ENCODE measurements at places on chromosomes 2 and 18.

DNA sequence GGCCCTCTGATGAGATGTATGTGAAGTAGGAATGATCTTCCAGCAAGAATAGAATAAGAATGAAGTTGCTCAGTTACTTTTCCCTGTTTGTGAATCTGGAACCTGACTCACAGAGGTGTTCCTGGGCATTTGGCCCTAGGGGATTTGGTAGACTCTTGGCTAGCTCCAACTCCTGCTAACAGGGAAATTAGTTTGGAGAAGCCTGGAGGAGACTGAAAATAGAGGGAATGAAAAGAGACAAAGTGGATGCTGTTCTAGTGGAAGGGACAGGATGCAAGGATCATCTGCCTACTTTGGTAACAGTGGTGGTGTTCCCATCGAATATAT is 19.6 kb downstream of the TMEM17 start:
- DNase-seq: no peak

DNA sequence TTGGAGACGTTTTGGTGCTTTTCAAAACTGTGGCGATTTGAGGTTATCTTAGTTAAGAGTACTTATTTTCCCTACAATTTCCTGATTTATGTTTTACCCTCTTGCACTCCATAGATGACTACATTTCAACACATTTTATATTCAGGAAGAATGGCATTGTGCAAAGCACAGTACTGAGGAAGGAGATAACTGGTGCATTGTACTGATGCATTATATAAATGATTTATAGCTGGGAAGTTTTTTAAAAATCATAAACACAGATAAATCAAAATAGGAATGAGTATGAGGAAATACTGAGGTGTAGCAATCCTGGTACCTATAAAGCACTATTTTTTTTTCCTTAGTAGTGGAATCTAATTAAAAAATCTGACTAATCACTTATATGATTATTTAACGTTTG is 5.6 kb downstream of the REL start:
- no peak for DNase-seq

DNA sequence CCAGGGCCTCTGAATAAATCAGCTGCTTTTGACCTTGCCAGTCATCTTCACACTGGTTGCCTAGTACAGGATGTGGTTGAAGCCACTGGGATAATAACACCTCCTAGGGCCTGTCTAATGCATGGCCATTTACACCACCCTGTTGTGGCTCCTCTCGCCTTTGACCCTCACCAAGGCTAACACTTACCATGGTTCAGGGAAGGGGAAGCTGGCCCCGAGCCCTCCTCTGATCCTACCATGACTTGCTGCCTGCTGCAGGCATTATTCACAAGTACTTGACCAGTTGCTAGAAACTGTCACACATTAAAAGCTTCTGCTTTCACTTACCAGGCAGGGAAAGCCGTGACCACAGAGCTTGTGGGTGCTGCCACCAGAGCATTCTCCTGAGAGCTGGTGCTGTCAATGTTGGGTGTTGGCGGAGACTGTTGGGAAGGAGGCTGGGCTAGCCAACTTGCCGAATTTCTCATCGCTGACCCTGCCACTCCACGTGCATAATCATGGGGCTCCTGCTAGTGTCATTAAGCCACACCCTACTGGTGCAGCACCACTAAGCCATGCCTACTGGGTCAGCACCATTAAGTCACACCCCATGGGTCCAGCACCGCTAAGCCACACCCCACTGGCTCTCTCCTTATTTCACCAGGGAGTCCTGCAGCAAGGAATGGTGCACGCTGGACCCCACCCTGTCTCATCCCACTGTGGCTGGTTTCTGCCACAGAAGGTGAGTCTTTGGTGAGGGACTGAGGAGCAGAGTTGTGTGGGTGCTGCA is 47.0 kb upstream of the TTC39C start:
- DNase-seq: no peak

DNA sequence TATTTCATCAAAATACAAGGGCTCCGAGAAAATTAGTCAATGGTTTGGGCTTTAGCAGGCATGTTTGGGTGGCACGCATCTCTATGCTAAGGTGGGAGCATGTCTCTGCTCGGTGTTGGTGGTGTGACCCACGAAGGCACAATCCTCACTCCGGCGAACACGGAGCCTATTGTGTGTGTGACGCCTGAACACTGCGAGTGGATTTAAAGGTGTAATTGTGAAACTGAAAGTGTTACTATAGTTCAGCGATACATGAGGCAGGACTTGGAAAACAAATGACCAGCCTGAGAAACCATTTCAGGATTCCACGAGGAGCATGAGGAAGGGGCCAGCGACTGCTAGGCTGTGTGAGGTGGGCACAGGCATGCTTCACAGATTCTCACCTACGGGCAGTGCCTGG is 41.7 kb upstream of the LDLRAD4 start:
- no peak for DNase-seq

GRCh38 chr2:29724282-29724681 is 197.1 kb downstream of the ALK start:
- DNase-seq: no peak

GRCh38 chr2:101717071-101717845 is 19.8 kb downstream of the MAP4K4 start:
- no peak for DNase-seq

DNA sequence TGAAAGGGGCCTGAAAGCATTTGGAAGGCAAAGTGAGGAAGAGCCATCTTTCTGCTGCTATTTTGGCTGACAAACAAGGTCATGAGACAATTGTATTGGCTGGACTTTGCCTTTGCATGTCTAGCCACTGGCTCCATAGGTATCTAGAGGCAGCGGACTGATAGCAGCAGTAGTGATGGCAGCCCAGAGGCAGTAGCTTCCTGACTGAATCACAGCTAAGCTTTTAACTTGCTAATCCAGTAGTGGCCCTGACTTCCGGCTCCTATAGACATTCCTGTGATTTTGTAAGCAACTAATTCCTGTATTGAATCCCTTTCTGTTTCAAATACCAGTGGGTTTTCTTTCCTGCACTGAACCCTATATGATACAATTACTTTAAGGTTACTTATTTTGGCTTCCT is 69.8 kb upstream of the PDE1A start:
- no peak for DNase-seq

DNA sequence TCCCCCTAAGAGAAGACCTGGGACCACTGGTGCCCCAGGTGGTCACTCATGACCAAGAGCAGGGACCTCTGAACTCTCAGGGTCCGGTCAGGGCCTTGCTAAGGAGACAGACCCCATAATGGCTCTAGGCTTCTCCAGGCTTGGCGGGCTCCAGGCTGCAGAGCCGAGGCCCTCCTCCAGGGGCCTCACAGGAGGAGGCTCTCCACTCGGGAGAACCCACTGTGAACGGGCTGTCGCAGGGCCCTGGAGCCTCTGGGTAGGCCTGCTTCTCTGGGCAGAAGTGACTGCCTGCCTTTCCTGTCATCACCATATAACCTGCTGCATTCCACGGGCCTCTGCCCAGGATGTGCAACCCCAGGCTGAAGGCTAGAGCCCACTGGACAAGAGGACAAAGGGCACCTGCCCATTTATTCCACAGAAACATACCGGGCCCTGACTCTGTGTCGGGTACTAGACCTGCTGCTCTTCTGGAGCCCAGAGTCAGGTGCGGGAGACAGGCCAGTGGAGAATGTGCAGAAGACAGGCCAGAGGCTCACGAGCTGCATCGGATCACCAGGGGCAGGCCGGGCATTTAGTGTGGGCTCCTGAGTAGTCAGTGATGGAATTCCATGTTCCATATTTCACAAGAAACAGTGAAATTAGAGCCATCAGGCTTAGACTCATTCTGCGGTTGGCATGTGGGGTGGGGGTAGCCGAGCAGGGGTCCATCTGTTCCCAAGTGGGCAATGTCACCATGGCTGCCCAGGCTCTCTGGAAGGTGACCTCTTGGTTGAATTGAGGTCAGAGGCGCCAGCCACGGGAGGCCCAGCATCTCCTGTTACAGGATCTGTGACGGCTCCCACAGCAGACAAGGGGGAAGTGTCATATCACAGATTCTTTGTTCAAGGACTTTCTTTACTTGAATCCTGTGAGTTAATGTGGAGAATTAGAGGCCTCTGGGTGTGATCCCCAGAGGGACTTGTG is 220.8 kb downstream of the SH3RF3 start:
- peak; percentile 42 for DNase-seq

GRCh38 chr2:203739351-203739750 is 32.9 kb downstream of the CD28 start:
- DNase-seq: no peak

DNA sequence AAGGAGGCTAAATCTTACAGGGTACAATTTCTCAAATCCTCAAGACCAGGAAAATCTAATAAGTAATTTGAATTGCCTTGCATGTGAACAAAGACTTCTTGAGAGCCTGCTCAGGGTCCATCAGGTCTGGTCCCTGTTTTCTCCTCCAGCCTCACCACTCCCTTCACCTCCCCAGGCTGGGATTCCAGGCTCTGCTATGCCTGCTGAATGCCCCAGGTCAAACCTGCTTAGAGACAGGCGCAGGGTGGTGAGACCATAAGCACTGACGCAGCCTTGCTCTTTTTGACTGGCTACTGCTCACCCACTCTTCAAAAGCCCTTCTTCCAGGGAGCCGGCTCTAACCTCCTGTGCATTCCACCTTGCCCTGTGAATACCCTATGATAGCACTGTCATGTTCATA is 356.4 kb upstream of the ACVR2A start:
- DNase-seq: no peak

DNA sequence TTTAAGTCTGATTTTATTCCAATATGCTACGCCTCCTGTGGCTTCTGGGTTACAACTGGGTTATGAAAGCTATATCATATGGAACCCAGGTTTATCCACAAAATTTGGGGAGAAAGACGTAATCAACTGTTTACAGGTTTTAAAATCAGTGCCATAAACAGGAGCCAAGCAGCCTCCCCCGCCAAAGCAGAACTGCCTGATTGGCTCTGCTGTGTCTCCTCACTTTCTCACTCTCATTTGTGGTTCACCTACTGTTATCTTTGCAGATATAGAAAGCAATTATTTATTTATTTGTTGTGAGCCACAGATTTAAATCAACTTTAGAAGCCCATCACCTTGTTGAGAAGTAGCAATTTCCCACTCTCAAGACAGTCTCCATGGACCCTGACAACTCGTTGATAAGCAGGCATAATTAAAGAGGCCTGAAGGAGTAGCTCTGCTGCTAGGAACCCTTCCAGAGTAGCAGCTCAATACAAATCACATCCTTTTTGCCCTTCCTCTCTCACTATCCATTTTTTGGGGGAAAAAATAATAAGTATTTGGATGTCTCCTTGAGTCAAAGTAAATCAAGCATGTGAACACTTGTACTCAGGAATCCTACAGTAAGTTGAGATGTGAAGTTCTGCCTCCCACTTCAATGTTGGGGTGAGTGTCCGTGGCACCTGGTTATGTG is 191.0 kb upstream of the CCDC150 start:
- DNase-seq: no peak

GRCh38 chr2:98607104-98607503 is 1.2 kb downstream of the COA5 start:
- no peak for DNase-seq

DNA sequence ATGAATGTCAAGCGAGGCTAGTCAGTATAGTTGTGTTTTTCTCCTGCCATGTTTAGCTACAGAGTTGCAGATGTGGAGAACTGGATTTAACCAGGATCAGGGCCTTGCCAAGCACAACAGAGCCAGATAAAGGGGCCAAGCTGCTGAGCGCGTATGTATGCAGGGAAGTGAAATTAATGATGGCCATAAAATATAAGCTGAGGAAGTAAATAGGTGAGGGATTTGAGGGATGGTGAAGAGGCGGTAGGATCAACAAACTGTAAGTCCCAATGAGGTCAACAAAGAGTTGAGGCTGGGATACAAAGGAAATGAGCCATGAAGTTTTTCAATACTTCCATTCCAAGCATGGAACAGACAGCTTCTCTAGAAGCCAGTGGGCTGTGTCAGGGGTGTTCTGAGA is 10.6 kb downstream of the LRP2 start:
- DNase-seq: no peak

DNA sequence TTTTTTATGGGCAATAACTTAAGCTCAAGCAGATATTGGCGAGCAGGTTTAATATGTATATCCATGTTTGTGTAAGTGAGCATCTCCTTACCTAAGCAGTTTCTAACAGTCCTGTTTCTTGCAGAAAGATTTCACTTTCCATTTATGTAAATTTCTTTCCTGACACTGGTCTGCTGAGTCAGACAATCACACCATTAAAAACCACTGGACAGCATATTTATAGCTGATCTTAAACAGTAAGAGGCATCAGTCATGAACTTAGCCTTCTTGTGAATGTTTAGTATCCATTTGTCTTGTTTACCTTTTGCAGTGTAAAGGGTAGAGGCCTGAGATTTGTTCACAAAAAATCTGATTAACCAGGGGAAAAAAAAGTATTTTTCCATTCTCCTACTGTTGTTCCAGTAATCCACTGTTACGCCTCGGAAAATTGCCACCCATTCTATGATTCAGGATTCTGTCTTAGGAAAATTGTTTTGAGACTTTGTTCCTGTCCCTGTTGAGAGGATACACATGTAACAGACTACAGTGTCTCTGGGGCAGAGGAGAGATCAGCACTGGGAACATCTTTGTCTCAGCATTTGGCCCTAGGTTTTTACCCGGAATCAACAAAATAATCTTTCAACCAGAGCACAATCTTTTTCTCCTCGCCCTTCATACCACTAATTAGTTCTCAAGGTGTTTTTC is 521.0 kb upstream of the NRP2 start:
- DNase-seq: no peak

GRCh38 chr2:27123302-27124150 is at the start of gene ABHD1:
TSS of gene ABHD1 (plus strand) at chr2:27123815. CDS start at chr2:27123949, 134 bp downstream.
- DNase-seq: peak; percentile 84

- DNase-seq: no peak
Observed at GRCh38 chr2:207995887-207996286, 29.4 kb downstream of the PLEKHM3 start.

- DNase-seq: peak; percentile 72
Observed at GRCh38 chr18:70491734-70492348, 203.0 kb downstream of the SOCS6 start.

- DNase-seq: no peak
Observed at GRCh38 chr2:36478332-36478738, 119.6 kb downstream of the FEZ2 start.

GRCh38 chr2:180195847-180196246 is 188.8 kb upstream of the CWC22 start:
- DNase-seq: no peak

DNA sequence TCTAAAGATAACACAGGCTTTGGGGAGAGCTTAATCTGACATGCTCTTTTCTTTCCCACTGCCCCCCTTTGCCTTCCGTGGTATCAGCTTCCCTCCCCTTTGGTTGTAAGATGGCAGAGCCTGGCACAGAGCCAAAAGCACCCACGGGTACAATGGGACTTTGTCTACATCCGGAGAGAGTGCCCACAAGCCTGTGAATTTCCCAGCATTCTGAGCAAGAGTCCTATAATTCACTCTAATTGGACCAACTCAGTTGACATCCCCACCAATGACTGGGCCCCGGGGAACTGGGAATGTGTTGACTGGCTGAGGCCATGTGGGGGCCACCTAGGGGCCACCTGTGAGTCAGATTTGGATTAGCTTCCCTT is 20.1 kb upstream of the C2orf72 start:
- DNase-seq: peak; percentile 35

DNA sequence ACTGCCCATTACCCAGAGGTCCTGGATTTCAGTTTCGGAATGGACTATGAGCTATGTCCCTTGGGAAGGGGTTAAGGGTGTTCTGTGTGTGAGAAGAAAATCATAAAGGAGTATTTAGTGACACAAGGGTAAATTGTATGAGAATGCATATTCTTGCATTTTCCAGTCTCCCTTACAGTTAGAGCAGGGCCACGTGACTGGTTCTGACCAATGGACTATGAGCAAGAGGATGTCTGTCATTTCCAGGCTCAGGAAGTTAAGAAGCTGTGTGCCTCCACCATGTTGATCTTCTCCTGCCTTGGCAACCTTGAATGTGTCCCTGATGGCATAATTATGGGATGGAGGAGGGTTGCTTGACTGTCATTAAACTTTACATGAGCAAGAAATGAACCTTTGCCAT is 94.9 kb downstream of the DHRS9 start:
- no peak for DNase-seq
